ENCODE measurements at places on chromosomes 2 and 18.

DNA sequence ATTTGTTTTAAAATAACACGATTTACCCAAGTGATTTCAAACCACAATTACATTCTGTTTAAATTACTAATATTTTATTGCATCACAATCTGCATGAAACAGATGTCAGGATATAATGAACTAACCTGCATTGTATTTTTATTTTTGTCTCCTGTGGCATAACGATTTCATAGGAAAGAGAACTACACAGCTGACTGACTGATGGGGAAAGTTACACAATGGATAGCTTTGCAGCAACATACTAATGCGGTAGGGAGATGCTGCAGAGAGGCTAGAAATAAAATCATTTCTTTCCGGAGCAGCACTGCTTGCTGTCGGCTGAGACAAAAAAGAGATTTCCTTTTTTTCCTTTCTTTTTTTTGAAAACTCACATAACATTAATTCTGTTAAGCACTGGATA, 36.9 kb downstream of the SCN1A start:
- DNase-seq: no peak

DNA sequence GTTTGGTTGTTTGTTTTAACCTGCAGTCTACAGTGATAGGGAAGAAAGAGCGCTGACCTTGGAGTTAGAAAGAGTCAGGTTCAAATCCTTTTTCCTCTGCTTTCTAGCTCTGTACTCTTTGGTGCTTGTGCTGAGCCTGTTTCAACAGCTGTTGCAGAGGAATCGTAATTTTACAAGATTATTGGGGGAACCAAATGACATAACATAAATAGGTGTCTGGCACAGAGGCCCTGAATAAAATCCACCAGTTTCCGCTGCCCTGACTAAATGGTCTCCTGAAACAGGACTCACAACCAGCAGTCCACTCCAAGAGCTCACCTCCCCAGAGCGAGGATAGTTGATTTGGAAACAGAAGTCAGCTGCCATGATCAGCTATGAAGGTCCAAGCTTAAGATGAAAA, 125.0 kb upstream of the CDC42EP3 start:
- DNase-seq: no peak

DNA sequence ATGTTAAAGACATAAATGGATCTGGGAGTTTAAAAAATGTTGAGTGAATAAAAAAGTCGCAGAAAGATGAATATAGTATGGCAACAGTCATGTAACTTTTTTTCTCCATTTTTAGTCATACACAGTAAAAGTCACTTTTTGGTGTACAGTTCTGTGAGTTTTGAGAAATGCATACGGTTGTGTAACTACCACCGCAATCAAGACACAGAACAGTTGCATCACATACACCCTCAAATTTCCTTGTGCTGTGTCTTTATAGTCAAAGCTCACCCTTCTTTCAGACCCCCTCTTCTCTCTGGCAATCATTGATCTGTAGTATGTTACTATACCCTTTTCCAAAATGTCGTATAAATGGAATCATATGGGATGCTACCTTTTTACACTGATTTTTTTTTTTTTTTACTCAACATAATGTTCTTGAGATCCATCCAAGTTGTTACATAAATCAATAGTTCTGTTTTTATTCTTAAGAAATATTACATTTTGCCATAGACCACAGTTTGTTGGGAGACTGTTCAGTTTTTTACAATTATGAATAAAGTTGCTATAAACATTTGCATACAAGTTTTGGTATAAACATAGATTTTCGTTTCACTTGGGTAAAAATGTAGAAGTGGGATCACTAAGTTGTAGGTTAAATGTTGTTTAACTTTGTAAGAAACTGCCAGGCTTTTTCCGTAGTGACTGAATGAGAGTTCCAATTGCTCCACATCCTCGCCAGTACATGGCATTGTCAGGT, 35.4 kb upstream of the AGFG1 start:
- no peak for DNase-seq

GRCh38 chr2:21229302-21229701, 105.5 kb downstream of the TDRD15 start:
- DNase-seq: no peak

DNA sequence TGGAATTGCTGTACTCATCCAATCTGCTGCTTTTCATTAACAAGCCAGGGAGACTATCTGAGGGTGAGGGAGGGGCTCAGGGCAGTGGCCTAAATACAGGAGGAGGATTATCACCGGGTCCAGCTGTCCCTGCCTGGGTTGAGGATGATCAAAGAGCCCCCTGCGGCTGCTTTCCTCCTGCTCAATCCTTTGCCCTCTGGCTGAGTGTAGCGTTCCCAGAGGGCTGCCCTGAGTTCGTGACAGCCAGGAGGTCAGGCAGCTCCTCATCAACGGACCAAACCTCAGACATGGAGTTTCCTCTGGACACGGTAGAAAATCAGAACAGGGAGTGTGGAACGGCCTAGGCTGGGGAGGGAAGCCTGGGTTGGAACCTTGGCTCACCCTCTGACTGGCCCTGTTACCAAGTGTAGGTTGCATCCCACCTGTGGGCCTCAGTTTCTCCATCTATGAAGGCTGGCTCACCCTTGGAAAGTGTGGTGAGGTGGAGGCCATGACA, 23.5 kb downstream of the CIB4 start:
- no peak for DNase-seq

DNA sequence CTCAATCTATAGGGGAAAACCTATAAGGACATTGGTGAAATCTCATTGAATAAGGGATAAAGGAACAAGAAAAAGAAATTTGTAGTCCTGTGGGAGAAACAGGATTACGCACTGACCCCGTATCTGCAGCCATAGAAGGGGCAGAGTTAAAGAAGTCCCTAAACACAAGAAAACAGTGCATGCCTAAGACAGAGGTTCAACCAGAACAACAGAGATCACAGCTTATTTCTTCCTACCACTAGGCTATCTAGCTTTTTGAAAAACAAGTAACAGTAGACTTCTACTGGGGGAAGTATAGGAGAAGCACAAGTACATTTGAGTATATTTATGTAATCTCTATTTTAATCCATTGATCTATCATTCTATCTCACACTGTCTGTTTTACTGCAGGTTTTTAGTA, 485.2 kb upstream of the REG3G start:
- DNase-seq: no peak

DNA sequence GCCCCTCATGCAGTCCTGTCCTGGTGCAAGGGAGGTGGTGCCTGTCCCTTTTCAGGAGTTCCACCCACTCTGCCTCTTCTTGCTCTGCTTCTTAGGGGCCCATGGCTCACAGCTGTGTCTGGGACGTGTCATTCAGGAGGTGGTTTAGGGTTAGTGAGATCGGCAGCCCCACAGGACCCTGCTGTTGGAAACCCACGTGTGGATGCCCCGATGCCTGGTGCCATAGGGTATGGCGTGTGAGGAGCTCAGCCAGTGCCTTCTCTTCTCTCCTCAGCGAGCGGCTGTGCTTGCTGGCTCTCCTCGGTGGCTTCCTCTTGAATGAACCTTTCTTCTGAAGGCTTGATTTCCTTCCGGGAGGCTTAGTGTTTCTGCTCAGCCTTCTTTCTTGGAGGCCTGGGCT, 55.2 kb downstream of the LDLRAD4 start:
- no peak for DNase-seq

All from NCI-H2029 (cell line).